ENCODE measurements at places on chromosomes 16 and 17.

GRCh38 chr16:65523283-65523944, 401.6 kb upstream of the CDH11 start:
- no peak for DNase-seq

DNA sequence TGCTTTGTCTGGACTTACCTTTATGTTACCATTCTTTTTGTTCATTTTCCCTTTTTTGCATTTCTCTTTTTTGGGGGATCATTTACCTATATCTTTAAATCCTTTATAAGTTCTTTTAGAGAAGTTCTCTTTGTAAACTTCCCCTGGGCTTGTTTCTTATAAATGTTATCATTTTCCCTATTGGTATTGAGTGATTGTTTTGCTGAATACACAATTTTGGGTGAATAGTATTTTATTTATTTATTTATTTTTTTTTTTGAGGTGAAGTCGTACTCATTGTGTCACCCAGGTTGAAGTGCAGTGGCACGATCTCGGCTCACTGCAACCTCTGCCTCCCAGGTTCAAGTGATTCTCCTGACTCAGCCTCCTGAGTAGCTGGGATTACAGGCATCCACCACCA, 18.4 kb downstream of the TBX21 start:
- no peak for DNase-seq

DNA sequence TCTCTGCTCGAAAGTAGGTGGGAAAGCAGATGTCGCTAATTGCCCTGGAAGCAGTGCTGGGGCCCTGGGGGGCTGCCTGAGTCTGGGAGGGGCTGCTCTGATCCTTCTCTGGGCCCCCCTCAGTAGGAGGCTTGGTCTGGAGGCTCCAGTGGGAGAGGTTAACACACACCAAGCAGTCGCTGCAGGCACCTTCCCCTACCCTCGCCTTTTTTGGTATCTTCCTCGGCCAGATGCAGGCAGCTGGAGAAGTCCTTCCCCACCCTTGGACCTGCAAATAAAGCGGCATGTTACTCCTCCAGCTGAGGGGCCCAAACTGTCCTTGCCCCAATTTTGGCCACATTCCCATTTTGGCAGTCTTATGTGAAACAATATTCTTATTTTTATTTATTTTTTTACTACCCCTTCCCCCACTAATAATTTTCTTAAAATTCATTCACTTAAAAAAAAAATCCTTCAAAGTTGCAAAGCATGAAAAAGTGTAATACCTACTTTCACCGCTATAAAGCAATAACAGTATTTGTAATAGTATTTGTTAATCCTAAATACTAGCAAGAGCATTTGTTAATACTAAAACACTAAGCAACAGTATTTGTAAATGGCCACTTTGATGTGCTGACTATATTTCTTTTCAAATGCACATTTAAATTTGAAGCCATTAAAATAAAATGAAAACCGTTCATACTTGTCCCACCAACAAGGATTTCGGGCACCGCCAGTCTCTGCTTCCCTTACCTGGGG, 15.0 kb downstream of the C16orf46 start:
- no peak for DNase-seq

GRCh38 chr17:35448214-35448898, at the start of gene SLFN13:
Gene SLFN13, minus strand, starts transcription at chr17:35448766. Its CDS starts 3,086 bp downstream, at chr17:35445680.
- DNase-seq: peak; percentile 56

GRCh38 chr17:31416503-31416923, 25.0 kb downstream of the RAB11FIP4 start:
- no peak for DNase-seq

DNA sequence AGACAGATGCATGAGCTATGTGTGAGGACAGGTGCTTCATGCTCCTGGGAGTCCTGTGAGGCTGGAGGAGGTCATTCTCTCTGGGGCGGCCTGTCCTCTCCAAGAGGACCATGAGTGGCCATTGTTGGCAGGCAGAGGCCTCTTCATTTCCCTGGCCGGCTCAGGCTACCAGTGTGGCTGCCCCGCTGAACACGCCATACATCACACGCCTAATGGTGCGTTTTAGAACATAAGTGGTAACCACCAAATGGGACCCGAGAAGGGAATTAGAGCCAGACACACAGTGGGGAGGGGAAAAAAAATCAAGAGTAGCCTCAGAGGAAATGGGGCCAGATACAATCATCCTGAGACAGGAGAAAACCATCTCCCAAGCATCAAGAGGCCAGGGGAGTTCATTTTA, 140.0 kb downstream of the SPACA3 start:
- no peak for DNase-seq

- no peak for DNase-seq
Observed at GRCh38 chr16:56732366-56732765, 2.4 kb downstream of the NUP93 start.

GRCh38 chr17:40075201-40075941, 12.6 kb downstream of the THRA start:
- DNase-seq: peak; percentile 70

- no peak for DNase-seq
Observed at GRCh38 chr17:76354317-76354729, 607 bp upstream of the PRPSAP1 start.

DNA sequence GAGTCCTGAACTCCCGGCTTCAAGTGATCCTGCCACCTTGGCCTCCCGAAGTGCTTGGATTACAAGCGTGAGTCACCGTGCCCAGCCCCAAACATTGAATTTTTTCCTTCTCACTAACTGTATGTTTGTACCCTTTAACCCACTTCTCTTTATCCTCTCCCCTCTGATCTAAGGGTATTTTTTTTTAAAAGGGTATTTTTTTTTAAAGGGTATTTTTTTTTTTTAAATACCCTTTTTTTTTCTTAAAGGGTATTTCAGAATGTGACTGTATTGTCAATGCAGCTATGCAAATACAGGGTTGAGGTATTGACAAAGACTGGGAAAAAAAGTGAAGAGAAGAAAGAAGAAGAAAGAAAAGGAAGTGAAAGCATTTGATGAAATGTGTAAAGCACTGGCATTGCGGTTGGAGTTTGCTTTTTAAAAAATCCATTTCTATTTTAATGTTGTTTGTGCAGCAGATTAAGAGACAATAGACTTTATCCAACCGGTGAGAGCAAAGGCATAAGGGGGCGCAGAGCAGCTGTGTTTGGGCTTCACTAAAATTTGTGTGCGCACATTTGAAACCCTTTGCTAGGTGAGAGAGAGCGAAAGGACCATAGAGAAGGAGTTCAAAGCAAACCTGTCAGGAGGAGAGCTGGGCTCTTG, 42.4 kb downstream of the SYT17 start:
- no peak for DNase-seq

GRCh38 chr16:55369151-55369550, 45.1 kb downstream of the IRX6 start:
- DNase-seq: no peak

- no peak for DNase-seq
Observed at GRCh38 chr17:2903193-2903974, 107.1 kb downstream of the RAP1GAP2 start.

- no peak for DNase-seq
Observed at GRCh38 chr17:18011286-18011685, 27.7 kb downstream of the ATPAF2 start.

GRCh38 chr17:9356488-9356911, 219.1 kb downstream of the STX8 start:
- no peak for DNase-seq

DNA sequence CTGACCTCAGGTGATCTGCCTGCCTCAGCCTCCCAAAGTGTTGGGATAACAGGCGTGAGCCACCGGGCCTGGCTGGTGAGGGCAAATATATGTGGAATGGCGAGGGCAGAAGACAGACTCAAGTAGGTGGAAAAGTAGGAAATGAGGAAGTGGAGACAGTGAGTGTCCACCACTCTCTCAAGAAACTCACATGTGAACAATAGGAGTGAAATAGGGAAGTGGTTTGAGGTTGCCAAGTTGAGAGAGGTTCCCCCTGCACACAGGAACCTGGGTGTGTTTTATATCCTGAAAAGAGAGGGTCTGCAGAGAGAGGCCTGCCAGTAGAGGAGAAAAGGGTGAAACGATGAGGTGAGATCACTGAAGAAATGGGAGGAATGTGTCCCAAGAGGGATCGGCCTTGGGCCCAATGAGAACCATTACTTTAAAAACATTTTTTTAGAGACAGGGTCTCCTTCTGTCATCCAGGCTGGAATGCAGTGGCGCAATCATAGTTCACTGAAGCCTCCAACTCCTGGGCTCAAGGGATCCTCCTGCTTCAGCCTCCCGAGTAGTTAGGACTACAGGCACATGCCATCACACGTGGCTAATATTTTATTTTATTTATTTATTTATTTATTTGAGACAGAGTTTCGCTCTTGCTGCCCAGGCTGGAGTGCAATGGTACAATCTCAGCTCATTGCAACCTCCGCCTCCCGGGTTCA, 17.1 kb upstream of the CORO1A start:
- DNase-seq: no peak

DNA sequence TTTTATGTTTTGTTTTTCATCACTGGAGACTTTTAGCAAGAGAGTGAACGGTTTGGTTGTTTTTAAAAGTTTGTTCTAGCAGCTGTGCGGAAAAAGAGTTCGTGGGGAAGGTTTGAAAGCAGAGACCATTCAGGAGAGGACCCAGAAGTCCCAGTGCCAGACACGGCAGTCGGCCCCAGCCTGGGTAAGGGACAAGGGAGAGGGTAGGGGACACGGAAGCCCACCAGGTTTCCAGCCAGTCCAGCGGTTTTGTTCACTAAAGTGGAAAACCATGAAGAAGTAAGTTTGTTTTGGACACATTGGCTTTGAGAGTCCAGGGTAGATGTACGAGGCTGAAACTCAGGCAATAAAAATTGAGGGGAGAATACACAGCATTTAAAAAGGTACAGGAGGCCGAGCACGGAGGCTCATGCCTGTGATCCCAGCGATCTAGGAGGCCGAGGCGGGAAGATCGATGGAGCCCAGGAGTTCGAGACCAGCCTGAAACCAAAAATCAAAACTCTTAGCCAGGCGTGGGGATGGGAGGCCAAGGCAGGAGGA, 56.8 kb upstream of the RPH3AL start:
- DNase-seq: no peak

DNA sequence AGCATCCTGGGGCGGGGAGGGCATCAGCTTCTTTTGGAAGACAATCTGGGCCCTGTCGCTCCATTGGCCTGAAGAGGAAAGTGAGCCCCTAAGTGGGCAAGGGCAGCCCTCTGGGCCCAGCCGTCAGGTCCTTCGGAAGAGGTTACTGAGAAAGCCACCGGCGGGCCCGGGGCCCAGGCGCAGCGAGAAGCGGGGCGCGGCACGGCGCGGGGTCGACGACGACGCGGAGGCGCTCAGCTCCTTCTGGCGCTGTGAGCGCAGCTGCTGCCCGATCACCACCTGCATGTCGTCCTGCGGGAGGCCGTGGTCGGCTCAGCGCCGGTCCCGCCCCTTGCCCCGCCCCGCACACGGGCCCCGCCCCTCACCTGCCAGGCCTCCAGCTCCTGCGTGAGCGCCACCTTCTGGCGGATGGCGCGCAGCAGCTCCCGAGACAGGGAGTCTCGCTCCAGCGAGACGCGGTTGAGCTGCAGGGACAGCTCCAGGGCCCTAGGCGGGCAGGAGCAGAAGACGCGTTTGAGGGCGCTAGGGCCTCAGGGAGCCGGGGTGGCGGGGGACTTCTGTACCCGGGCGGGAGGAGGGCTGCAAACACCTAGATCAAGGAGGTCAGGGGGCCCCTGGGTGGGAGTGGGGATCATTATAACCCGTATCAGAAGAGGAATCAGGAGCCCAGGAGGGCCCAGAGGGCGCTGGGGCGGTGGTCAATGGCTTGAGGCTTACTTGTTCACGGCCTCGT, 4.3 kb downstream of the THOC6 start:
- DNase-seq: peak; percentile 80

DNA sequence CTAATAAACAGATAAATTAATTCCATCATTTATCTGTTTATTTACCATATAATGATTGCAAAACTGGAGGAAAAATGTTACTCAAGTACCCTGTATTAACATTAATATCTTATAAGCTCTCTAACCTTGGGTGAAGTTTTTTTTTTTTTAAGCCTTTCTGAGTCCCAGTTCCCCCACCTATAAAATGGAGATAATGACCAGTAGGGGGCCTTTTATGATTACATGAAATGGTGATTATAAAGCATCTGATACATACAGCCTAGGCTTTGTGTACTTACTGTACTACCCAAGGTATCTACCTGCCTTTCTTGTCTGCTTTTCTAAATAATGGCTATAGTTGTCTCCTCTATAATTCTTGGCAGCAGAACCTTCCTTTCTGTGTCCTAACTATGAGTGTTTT, 22.6 kb downstream of the LRRC36 start:
- no peak for DNase-seq

DNA sequence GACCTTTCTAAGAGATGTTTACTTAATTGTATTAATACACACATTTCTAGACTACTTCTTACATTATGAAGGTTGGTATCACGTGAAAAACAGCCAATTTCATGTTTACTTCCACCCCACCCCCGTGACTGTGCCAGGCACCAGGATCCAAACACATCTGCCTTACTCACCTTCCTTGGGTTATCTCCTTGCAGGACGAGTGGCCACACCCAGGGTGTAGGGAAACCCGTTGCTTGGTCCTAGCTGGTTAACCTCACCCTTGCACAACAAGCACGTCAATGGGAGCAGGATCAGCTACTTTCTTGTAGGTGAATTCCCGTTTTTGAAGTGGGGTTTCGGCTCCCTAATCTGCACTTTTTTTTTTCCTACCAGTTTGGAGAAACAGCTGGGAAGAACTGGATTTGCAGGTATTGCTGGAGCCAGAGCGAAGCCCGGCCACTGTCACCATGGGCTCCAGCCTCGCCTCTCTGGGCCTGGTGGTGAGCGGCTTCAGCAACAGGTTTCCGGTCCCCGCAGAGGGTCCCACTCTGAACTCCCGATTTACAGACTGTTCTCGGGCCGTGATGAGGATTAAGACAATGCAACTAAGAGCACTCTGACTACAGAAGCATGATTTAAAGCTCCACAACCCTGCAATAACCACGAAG, 2.1 kb upstream of the UBB start:
- DNase-seq: no peak

- no peak for DNase-seq
Observed at GRCh38 chr17:33967608-33968349, 287.3 kb upstream of the CCL2 start.

GRCh38 chr17:43360739-43361505, 37.9 kb upstream of the ARL4D start:
- peak; percentile 86 for DNase-seq

DNA sequence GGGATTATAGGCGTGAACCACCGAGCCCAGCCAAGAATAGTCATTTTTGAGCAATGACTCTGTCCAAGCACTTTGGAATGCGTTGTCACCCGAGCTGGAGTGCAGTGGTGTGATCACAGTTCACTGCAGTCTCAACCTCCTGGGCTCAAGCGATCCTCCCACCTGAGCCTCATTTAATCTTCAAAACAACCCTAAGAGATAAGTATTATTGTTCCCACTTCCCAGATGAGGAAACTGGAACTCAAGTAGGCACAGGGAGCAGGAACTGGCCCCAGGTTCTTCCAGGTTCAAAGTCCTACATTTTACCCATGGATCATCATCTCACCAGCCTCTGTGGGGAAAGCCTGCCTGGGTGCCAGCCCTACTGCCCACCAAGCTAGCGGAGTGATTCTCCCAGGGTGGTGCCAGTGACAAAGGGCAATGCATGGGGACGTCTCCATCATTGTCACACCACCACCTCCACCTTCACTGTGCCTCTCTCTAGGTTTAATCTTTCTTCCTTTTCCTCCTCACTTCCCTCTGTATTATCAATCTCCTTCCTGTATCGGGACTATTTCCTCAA, 11.3 kb upstream of the RNF157 start:
- no peak for DNase-seq

- DNase-seq: no peak
Observed at GRCh38 chr16:24694931-24695330, 34.5 kb upstream of the TNRC6A start.

Measured in AG20443 (cell line).